Upper lobe of right lung (tissue), 1 donor: ENCODE measurements at places on chromosomes 2 and 18. TPM values are rescaled to one million over a fixed set of nuclear protein-coding genes. Genes with fewer than 3 reads are reported as not detected.

DNA sequence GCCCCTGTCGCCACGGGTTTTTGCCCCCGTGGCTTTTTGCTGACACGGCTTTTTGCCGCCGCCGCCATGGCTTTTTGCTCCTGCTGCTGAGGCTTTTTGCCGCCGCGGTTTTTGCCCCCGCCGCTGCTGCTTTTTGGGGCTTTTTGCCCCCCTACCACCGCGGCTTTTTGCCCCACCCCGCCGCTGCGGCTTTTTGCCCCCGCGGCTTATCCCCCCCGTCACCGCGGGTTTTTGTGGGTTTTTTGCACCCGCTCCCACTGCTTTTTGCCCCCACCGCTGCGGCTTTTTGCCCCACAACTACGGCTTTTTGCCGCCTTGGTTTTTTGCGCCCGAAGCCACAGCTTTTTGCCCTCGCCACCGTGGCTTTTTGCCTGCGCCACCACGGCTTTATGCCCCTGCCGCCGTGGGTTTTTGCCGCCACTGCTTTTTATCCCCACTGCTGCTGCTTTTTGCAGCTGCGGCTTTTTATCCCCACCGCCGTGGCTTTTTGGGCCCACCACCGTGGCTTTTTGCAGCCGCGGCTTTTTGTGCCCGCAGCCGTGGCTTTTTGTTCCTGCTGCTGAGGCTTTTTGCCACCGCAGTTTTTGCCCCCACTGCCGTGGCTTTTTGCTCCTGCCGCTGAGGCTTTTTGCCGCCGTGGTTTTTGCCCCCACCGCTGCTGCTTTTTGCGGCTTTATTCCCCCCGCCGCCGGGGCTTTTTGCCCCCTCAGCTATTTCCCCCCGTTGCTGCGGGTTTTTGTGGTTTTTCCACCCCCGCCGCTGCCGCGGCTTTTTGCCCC, 2798.0 kb upstream of the TEKT4 start:
- no peaks in the 10 kb centered on the region for H3K27me3 ChIP-seq
- H3K4me1 ChIP-seq: no peaks in the 10 kb centered on the region
- H3K4me3 ChIP-seq: no peak overlapping the region
- peak; percentile 30 for DNase-seq

DNA sequence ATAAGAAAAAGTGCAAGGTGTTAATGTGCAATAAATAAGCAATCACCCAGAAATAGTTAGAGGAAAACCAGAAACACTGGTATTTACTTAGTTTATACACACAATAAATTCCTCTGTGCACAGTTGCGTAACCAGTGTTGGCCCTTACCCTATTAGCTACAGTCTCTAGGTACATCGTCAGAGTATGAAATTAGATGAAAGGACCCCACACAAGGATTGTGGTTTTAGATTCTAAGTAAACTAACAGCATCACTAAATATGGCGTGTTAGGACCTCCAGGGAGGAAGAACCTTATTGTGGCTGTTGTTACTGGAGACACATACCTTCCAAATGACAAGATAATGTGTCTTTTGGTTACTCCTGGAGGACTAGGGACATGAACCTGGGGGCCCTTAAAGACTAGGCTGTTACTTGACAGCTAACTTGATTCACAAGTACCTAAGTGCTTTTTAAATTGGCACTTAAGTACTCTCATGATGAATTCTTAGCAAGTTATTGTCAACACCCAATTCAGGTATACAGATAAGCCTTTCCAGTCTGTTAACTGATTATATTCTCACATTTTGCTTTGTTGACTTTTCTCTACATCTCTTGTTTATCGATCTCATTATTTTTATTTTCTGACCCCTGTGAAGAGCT, 115.3 kb downstream of the FEZ2 start:
- no peak overlapping the region for H3K27ac ChIP-seq
- DNase-seq: no peak
- H3K27me3 ChIP-seq: no peaks in the 10 kb centered on the region
- peaks cover 52% of the 10 kb centered on the region for H3K4me1 ChIP-seq
- peaks cover 46% of the 10 kb centered on the region for H3K36me3 ChIP-seq
- H3K4me3 ChIP-seq: no peak overlapping the region

Gene SCYGR4
- not detected for total RNA-seq

Gene GULP1
- total RNA-seq: 30.6 TPM

DNA sequence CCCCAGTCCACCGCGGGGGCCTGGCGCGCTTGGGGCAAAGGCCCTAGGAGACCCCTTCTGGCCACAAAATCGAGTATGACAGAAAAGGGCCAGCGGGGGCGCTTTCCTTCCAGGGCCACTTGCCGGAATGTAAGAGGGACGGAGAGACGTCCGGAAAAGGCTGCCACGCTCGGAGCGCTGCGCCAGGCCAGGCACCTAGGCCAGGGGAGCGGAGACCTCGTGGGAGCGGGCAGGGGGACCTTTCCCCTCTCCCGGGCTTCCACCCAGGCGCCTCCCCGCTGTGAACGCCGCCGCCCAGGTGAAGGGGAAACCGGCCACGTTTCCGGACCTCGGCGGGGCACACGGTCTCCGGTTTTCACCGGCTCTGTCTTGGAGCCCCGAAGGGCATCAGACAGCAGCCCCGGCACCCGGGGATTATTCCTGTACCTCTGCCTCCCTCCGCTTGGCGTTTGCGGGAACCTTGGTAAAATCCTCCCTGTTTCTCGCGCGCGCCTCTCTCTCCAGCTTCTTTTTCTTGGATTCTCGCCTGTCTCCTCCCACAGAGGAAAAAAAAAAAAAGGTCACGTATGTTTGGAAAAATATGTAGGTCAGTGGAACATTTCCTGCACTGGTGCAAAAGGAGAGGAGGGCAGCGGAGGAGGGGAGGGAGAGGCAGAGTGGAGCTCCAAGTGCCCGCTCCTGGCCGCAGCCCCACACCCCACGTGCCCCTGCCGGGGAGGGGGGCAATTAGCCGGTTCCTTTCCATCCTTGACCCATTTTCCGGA, 1.2 kb upstream of the NPAS2 start:
- peak overlapping the region; percentile 57 for H3K4me3 ChIP-seq
- H3K36me3 ChIP-seq: no peaks in the 10 kb centered on the region
- peak overlapping the region; percentile 34 for H3K27ac ChIP-seq
- DNase-seq: peak; percentile 80
- peaks cover 9% of the 10 kb centered on the region for H3K4me1 ChIP-seq
- peaks cover 10% of the 10 kb centered on the region for H3K27me3 ChIP-seq

- peak; percentile 63 for DNase-seq
- no peaks in the 10 kb centered on the region for H3K4me1 ChIP-seq
Measured at GRCh38 chr2:199092419-199092818, 365.3 kb downstream of the SATB2 start.

Gene UGT1A8
- total RNA-seq: not detected

- no peaks in the 10 kb centered on the region for H3K36me3 ChIP-seq
- no peaks in the 10 kb centered on the region for H3K27me3 ChIP-seq
- no peak overlapping the region for H3K27ac ChIP-seq
Measured at GRCh38 chr18:49055754-49056172, 105.0 kb upstream of the SMAD7 start.

DNA sequence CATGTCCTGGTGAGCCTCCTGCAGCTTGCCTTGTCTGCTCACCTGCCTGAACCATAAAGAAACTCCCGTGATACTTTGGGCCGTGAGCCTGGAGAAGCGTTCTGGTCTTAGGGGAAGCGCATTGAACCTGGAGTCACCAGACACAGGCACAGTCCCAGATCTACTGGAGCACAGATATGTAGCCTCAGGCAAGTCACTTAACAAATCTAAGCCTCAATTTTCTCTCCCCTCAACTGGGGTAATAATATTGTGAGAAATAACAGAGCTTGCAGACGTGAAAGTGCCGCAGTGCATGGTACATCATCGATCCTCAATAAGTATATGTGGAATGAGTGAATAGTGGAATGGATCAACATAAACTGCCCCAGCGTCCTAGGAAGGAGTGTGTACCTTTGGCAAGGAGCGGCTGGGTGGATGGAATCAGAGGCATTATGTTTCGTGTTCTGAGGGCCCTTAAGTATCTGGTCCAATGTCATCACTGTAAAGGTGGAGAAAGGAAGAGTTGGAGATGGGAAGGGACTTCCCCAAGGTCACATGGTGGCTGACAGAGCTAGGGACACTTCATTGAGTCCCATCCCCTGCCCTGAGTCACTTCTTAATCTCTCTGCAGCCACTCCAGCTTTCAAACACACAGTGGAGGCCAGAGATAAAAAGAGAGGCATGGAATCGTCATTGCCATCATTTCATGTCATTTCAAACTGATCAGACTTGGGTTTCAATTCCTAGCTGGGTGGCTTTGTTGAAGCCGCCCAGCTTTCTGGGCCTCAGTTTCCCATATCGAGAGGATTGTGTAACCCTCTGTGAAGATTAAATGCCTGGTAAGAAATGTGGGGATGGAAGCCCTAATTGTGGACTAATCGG, 172.4 kb downstream of the DDX1 start:
- DNase-seq: no peak
- no peak overlapping the region for H3K4me3 ChIP-seq
- H3K4me1 ChIP-seq: peaks cover 5% of the 10 kb centered on the region
- H3K27ac ChIP-seq: no peak overlapping the region

- H3K36me3 ChIP-seq: no peaks in the 10 kb centered on the region
- no peaks in the 10 kb centered on the region for H3K27me3 ChIP-seq
- H3K4me3 ChIP-seq: no peak overlapping the region
- H3K4me1 ChIP-seq: no peaks in the 10 kb centered on the region
- no peak overlapping the region for H3K27ac ChIP-seq
Measured at GRCh38 chr2:172639256-172639655, 83.4 kb downstream of the PDK1 start.

Gene PKP4
- 74.7 TPM for total RNA-seq

DNA sequence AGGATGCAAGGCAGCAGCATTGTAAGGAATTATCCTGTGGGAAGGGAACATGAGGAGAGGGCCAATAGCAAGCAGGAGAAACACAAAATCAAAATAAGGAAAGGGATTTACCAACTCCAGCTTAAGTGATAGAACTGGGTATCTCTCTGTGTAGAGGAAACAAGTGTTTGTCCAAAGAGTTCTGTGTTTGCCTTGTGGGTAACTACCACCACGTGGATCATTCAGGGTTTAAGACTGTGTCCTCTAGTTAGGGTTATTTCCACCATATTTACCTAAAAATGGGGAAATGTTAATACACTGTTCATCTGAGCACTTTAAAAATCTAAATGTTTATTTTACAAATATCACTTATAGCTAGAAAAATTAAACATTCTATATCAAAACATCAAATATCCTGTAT, 283.3 kb downstream of the EIPR1 start:
- no peak overlapping the region for H3K4me3 ChIP-seq
- H3K4me1 ChIP-seq: no peaks in the 10 kb centered on the region

Gene DSG4
- total RNA-seq: not detected

GRCh38 chr2:227848146-227848545, 23.3 kb upstream of the DAW1 start:
- no peaks in the 10 kb centered on the region for H3K36me3 ChIP-seq
- H3K4me1 ChIP-seq: no peaks in the 10 kb centered on the region
- H3K4me3 ChIP-seq: no peak overlapping the region
- H3K27ac ChIP-seq: no peak overlapping the region
- no peak for DNase-seq
- no peaks in the 10 kb centered on the region for H3K27me3 ChIP-seq

Gene TRABD2A
- total RNA-seq: 6.5 TPM

Gene SCN3A
- 2.1 TPM for total RNA-seq

GRCh38 chr2:199443589-199444130, 14.1 kb downstream of the SATB2 start:
- H3K27ac ChIP-seq: no peak overlapping the region
- no peak overlapping the region for H3K4me3 ChIP-seq
- no peak for DNase-seq
- peaks cover 3% of the 10 kb centered on the region for H3K27me3 ChIP-seq

DNA sequence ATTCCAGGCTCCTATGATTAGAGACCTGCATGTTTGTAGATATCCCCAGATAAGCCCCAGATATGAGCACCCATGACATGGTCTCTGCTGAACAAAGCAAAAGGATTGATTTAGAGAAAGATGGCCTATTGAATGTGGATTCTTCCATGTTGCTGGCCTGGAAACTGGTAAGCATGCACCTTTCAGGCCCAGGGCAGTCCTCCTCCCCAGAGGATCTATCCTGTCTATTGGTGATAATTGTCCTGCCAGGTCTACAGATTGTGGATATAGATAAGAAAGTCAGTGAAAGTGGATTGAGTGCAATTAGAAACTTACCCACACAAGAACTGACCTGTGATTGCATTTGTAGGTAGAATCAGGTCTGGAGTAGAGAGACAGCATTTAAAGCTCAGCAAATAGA, 256.9 kb upstream of the SIX3 start:
- no peaks in the 10 kb centered on the region for H3K27me3 ChIP-seq
- no peaks in the 10 kb centered on the region for H3K4me1 ChIP-seq
- DNase-seq: no peak
- H3K4me3 ChIP-seq: no peak overlapping the region
- H3K36me3 ChIP-seq: no peaks in the 10 kb centered on the region
- no peak overlapping the region for H3K27ac ChIP-seq

Gene TTN
- 19.6 TPM for total RNA-seq
